Breast epithelium (tissue), 4 donors: ENCODE measurements at places on chromosomes 2 and 18. TPM values are rescaled to one million over a fixed set of nuclear protein-coding genes. Genes with fewer than 3 reads are reported as not detected.

GRCh38 chr2:232779934-232780333 lies 3.6 kb upstream of the KCNJ13 start:
- DNase-seq = no peak

The RTKN gene
- total RNA-seq = 49.9 TPM

- DNase-seq = no peak
Measured at GRCh38 chr18:140670-141266, 17.6 kb upstream of the USP14 start.

DNA sequence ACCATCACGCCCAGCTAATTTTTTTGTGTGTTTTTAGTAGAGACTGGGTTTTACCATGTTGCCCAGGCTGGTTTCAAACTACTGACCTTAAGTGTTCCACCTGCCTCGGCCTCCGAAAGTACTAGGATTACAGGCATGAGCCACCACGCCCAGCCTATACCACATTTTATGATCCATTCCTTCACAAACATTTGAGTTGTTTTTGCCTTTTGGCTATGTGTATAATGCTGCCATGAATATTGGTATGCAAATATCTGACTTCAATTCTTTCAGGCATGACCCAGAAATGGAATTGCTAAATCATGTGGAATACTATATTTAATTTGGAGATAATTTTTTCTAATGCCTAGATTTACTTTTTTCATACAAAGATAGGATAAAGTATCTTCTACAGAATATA lies 68.6 kb downstream of the TTC27 start:
- no peak for DNase-seq

The BCL11A gene
- total RNA-seq = 6.2 TPM

DNA sequence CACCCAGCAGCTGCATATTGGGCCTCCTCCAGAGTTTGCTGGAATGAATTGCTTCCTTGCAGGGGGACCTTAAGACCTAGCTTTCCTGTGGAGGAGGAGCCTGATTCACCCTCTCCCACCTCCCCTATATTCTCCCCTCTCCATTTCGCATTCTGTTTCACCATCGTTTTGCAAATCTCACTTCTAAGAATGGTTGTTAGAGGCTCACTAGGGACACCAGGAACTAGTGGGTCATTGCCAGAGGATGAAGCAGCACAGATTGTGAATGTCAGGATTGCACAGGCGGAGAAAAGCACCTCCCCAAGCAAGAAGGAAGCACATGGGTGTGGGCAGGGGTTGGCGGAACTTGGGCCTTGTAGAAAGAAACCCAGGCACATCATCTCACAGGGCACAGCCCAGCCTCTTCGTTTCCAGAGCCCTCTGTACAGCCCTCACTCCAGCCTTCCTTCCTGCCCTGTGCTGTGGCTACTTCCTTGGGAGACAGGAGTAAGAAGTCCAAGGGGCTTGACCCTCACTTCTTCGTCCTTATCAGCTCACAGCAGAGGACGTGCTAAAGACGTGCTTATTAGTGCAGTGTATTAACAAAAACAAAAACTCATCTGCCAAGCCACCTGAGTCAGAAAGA lies 63.4 kb downstream of the TACR1 start:
- no peak for DNase-seq

DNA sequence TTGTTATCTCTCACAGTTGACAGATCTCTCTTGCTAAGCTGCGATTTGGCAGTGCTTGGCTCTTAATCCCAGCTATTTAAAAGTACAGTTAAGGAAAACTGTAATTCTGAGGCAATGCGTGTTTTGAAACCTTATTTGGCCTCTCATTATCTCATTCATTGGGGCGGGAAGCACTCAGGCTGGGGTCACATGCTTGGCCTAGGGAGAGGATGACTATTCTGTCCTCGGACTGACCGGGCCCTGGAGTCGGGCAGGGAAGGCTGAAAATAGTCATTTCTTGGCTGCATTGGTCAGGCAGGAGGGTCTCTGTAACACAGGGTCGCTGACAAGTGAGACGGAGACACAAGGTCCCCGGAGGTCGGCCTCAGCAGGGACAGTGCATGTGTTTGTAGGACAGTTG lies 20.2 kb upstream of the EMILIN2 start:
- no peak for DNase-seq

DNA sequence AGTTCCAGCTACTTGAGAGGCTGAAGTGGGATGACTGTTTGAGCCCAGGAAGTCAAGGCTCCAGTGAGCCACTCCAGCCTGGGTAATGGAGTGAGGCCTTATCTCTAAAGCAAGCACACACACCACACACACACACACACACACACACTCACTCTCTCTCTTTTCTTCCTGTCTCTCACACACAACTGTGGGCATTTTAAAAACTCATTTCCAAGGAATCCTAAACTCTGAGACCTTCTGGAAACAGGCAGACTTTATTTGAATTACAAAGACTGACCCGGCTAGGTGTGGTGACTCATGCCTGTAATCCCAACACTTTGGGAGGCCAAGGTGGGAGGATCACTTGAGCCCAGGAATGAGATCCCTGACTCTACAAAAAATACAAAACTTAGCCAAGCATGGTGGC lies 21.3 kb downstream of the WDSUB1 start:
- DNase-seq = no peak

The TEKT4 gene
- total RNA-seq = not detected

DNA sequence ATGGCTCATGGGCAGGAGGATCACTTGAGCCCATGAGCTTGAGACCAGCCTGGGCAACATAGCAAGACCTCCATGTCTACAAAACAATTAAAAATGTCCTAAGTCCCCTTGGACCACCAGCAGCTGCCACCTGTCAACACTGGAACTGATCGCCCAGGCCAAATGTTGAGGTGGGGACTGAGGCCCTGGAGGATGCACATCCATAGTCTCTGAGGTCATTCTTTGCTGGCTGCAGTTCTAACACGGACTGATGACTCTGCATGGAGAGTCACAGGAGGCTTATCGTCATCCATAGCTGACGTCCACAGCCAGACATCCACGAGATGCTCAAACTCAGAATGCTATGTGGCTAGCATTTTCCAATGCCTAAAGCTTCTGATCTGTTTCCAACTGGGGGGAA lies 151.3 kb downstream of the BCL2 start:
- DNase-seq = no peak

- no peak for DNase-seq
Measured at GRCh38 chr18:40917056-40917455, 1038.0 kb upstream of the PIK3C3 start.

The RAX gene
- total RNA-seq = not detected

- no peak for DNase-seq
Measured at GRCh38 chr2:40072442-40073232, 293.6 kb upstream of the THUMPD2 start.
